ENCODE measurements at places on chromosomes 5 and 9.

GRCh38 chr5:100841358-100842076 lies 61.6 kb downstream of the ST8SIA4 start:
- no peaks in the 10 kb centered on the region for H3K27me3 ChIP-seq
- H3K4me3 ChIP-seq = no peak overlapping the region
- no peak overlapping the region for H3K27ac ChIP-seq

DNA sequence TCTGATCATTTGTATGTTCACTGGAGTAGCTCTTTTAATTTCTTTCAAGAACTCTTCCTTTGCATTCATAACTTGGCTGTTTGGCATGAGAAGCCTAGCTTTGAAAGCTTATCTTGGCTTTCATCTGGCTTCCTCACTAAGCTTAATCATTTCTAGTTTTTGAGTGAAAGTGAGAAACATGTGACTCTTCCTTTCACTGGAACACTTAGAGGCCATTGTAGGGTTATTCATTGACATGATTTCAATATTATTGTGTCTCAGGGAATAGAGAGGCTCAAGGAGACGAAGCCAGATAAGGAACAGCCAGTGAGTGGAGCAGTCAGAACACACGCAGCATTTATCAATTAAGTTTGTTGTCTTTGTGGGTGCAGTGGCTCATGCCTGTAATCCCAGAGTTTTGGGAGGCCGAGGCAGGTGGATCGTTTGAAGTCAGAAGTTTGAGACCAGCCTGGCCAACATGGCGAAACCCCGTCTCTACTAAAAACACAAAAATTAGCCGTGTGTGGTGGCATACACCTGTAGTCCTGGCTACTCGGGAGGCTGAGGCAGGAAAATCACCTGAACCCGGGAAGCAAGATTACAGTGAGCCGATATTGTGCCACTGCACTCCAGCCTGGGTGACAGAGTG lies 98.3 kb downstream of the UGCG start:
- no peak for DNase-seq
- H3K27me3 ChIP-seq = no peaks in the 10 kb centered on the region
- H3K4me3 ChIP-seq = no peak overlapping the region
- H3K36me3 ChIP-seq = no peaks in the 10 kb centered on the region
- H3K4me1 ChIP-seq = peaks cover 5% of the 10 kb centered on the region

DNA sequence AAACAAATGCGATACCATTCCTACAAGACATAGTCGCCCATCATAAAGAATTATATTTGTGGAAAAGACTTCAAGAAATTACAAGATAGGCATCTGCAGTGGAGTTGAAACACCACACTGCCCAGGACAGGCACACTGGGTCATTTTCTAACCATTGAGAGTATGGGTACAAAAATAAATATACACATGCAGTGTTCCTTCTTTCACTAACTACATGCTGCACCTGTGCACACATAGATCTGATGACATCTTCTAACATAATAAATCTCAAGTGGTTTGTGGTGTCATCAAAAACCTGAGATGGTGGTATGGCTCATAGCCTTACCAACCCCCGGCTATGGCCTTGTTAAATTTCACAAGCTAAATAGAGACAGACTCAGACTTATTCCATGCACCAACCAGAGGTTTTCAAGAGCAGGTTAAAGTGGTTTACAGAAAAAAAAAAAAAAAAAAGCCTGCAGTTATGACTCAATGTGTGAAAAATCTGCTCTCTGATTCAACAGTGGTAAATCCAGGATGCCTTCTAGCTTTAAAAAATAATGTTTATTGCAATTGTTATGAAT lies 12.4 kb upstream of the NFIB start:
- no peaks in the 10 kb centered on the region for H3K4me1 ChIP-seq
- no peak for DNase-seq
- H3K4me3 ChIP-seq = no peak overlapping the region
- H3K27me3 ChIP-seq = no peaks in the 10 kb centered on the region
- no peak overlapping the region for H3K27ac ChIP-seq

DNA sequence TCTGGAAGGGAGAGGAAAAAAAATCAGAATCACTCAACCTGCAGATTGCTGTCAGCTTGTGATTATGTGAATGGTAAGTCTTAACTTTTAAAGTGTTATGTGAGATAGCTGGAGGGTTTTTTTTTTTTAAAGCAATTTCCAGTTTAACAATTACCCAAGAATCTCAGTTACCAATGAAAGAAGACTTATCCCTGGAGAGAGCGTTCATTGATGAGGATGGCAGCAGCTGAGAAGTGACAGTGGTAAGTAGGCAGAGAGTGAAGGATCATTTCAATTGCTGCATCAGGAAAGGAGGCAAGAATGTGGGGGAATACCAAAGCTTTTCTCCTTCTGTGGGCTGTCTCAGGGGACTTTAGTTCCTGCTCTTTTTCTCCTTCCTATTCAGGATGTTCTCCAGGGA lies 370.2 kb upstream of the C9orf72 start:
- no peak overlapping the region for H3K4me3 ChIP-seq
- H3K36me3 ChIP-seq = no peaks in the 10 kb centered on the region
- no peaks in the 10 kb centered on the region for H3K4me1 ChIP-seq

- no peak overlapping the region for H3K27ac ChIP-seq
- H3K36me3 ChIP-seq = no peaks in the 10 kb centered on the region
- H3K27me3 ChIP-seq = no peaks in the 10 kb centered on the region
- DNase-seq = no peak
Observed at GRCh38 chr5:8720506-8720905, 825.4 kb downstream of the SEMA5A start.

DNA sequence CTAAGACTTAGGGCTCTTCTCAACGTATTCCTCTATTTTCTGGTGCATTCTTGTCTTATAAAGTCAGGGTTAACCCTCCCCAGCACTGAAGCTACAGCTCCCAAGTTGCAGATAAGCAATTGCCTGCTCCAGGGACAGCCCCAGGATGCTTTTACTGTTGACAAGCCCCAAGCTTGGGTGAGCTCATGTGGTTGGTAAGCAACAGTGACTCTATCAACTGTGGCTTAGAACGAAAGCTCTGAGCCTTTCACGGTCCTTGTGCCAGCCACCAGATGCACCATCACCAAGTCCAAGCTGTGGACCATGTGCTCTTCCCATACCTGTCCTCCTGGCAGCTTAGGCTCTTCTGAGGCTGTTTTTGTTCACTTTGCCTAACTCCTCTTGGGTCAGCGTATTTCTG lies 13.5 kb downstream of the ADRB2 start:
- no peaks in the 10 kb centered on the region for H3K36me3 ChIP-seq
- H3K4me3 ChIP-seq = no peak overlapping the region
- no peaks in the 10 kb centered on the region for H3K4me1 ChIP-seq
- DNase-seq = no peak
- H3K27me3 ChIP-seq = no peaks in the 10 kb centered on the region

GRCh38 chr5:112228667-112229066 lies 190.4 kb downstream of the EPB41L4A start:
- no peak overlapping the region for H3K27ac ChIP-seq
- no peak overlapping the region for H3K4me3 ChIP-seq
- no peaks in the 10 kb centered on the region for H3K27me3 ChIP-seq
- peak; percentile 76 for DNase-seq

DNA sequence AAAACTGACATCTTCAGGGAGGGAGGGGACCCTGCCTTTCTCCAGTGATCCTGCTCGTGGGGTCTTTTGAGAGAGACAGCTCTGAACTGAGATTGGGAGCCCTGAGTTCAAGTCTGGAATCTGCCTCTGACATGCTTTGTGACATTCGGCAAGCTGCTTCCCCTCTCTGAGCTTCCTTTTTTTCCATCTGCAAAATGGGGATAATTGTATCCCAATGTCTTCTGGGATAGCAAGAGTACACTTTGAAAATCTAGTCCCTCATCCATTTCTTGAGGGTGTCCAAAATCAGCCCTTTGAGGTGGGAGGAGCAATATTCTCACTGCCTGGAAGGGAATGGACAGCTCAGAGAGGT lies 186.3 kb downstream of the RGS3 start:
- H3K4me3 ChIP-seq = no peak overlapping the region
- no peaks in the 10 kb centered on the region for H3K4me1 ChIP-seq
- DNase-seq = no peak
- H3K27me3 ChIP-seq = no peaks in the 10 kb centered on the region
- H3K27ac ChIP-seq = no peak overlapping the region
- no peaks in the 10 kb centered on the region for H3K36me3 ChIP-seq

DNA sequence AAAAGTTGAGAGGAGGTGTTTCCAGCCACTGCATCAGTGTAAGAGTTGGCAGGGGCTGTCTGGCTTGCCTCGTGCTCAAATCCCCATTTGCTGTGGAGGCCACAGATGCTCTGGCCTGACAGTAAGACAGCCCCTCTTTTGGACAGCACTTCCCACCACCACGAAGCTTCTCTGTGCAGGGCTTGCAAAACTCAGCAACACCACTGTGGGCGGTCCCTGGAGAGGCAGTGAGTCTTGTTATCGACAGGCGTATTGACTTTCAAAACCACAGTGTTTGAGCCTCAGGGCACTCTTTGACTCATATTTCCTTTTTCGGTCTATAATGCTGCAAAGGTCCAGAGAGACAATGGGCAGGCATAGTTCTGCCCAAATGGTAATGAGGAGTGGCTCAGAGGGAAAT lies 539.5 kb downstream of the EBF1 start:
- H3K27ac ChIP-seq = no peak overlapping the region
- H3K36me3 ChIP-seq = no peaks in the 10 kb centered on the region
- no peaks in the 10 kb centered on the region for H3K4me1 ChIP-seq
- no peaks in the 10 kb centered on the region for H3K27me3 ChIP-seq
- no peak overlapping the region for H3K4me3 ChIP-seq

DNA sequence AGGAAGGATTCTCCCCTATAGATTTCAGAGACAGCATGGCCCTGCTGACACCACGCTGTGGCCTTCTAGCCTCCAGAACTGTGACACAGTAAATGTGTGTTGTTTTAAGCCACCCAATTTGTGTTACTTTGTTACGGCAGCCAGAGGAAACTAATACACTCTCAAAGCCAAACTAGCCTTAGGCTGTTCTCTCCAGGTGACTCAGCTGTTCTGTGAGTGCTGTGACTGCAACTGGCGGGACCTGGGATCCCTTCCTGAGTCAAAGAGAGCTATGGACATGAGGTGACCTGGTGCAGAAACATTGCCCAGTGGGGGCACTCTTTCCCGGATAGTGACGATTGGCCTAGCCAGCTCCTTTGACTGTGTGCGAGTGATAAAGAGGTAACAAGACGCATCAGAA lies 14.0 kb upstream of the MLANA start:
- H3K4me1 ChIP-seq = peaks cover 4% of the 10 kb centered on the region
- no peak overlapping the region for H3K27ac ChIP-seq
- no peak overlapping the region for H3K4me3 ChIP-seq
- no peak for DNase-seq
- no peaks in the 10 kb centered on the region for H3K27me3 ChIP-seq

- no peaks in the 10 kb centered on the region for H3K36me3 ChIP-seq
- DNase-seq = no peak
- H3K27me3 ChIP-seq = no peaks in the 10 kb centered on the region
Observed at GRCh38 chr9:72949918-72950325, 2.9 kb downstream of the ALDH1A1 start.

All from adrenal gland (tissue), 19 donors.